ENCODE measurements at places on chromosomes 3 and 15.

GRCh38 chr3:49462222-49462621, 7.8 kb upstream of the DAG1 start:
- H3K36me3 ChIP-seq: no peaks in the 10 kb centered on the region
- H3K27me3 ChIP-seq: no peaks in the 10 kb centered on the region
- peaks cover 56% of the 10 kb centered on the region for H3K4me1 ChIP-seq

DNA sequence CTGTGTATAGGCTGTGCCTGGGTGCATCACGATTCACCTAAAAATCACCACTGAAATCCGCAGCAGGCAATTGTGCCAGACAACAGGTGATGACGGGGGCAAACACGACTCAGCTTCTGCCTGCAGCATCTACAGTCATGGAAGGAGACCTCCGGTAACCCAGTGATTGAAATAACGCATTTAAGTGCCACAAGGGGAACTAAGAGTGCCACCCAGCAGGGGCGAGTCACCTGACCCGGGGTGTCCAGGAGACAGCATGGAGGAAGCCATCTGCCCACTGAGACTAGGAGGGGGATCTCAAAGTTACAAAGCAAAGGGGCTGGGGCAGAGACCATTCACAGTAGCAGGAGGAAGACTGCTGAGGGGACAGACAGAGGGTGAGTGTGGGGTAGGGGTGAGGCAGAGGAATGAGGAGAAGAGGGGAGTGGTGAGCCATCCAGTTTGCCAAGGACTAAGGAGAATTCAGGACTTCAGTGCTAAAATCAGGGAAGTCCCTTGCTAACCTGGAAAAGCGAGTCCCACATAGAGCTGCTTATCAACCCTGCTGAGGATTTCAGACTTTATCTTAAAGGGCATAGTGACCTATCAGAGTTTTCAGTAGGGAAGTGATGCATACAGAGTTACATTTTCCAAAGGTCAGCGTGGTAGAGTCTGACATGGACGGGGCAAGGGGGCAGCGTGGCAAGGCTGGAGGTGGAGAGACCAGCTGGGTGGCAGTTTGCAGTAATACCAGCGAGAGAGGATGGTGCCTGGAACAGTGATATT, 256.7 kb upstream of the HES1 start:
- no peak overlapping the region for H3K27ac ChIP-seq
- H3K27me3 ChIP-seq: no peaks in the 10 kb centered on the region
- H3K4me1 ChIP-seq: peaks cover 32% of the 10 kb centered on the region
- H3K4me3 ChIP-seq: no peak overlapping the region

DNA sequence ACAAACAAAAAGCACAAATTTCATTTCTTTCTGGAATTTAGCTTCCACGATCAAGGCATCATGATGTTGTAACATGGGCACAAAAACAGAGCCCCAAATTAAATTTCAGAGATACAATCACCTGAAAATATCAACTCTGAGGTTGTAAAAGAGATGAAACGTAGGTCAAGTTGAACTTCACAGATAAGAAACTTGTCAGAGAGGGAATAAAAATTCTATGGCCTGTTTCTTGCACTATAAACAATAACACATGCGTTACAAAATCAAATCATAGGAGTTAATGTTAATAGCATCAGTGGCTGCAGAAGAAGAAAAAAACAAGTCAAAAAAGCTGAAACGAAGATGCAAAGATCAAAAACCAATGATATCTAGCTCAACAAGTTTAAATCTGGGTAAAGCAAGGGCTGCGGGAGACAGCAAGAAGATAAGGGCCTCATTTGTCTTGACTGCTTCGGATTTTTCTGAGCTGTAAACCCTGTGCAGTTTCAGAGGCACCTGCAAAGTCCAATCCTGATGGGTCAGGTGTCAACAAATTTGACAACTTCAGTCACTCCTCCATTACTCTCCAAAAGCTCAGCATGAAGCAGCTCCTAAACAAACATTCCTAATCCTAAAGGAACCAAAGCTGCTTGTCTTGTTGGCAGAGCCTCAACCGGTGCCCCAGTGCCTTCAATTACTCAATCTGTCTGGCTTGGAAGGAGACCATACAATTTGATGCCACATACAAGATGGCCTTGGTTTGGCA, 219.8 kb downstream of the STT3B start:
- H3K4me3 ChIP-seq: no peak overlapping the region
- H3K27ac ChIP-seq: no peak overlapping the region
- no peaks in the 10 kb centered on the region for H3K27me3 ChIP-seq
- peak; percentile 6 for DNase-seq

GRCh38 chr3:42505849-42506410, 3.5 kb downstream of the VIPR1 start:
- peaks cover 31% of the 10 kb centered on the region for H3K27me3 ChIP-seq
- DNase-seq: no peak
- H3K36me3 ChIP-seq: no peaks in the 10 kb centered on the region
- no peak overlapping the region for H3K27ac ChIP-seq
- no peak overlapping the region for H3K4me3 ChIP-seq
- H3K4me1 ChIP-seq: no peaks in the 10 kb centered on the region

- H3K27me3 ChIP-seq: peaks cover 51% of the 10 kb centered on the region
- H3K36me3 ChIP-seq: no peaks in the 10 kb centered on the region
- peaks cover 3% of the 10 kb centered on the region for H3K4me1 ChIP-seq
- no peak overlapping the region for H3K27ac ChIP-seq
Measured at GRCh38 chr15:78944202-78944625, 632 bp downstream of the CTSH start.
